ENCODE measurements at places on chromosomes 16 and 17.

- DNase-seq, result no peak
Measured at GRCh38 chr17:8375738-8376259, 705 bp downstream of the KRABD2 start.

GRCh38 chr16:11632455-11632939 is 35.8 kb upstream of the SNN start:
- DNase-seq, result no peak

DNA sequence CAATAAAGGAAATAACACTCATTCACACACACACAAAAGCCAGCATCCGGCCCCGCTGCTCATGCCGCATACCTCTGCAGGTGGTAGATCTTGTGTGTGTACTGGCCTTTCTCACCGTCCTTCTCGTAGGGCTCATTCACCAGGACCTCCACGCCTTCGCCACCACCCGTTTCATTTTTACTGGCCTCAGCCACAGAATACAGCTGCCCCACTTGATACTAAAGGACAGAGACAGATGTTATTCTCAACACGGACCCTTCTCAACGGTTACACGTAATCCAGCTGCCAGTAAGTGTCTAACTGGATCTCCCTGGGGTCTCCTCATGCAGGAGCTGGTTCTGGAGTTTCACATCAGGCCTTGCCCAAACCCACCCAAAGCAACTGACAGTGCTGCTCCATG is 9.7 kb downstream of the PITPNA start:
- DNase-seq, result no peak

DNA sequence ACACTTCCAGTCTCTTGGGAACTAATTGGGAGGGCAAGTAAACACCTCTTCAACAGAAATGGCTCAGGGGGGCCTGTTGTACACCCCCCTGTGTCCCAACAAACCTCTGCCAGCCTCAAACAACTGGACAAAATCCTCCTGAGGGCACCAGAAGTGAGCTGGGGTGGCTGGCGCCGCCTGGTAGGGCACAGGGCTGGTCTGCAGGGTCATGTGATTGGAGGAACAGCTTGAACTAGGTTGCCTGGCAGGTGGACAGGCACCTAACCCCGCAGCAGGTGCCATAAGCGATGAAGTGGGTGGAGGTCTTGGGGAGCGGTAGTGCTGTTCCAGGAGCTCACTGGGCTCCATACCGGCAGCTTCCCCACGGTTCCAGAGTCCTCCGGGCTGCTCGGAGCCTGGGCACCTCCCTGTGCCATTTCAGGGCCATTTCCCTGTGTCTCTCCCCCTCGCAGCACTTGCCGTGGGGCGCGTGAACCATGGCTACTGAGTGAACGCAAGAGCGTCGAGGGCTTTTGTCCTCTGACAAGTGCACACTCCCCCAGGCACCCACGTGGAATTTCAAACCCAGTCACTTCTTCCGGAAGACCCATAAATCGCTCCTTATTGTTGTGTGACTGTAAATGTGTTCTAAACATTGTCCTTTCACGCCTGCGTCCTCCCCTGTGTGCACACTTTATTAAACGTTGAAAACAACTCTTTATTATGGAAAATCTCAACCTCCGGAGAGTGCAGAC is 101.5 kb downstream of the SEC14L1 start:
- DNase-seq, result no peak

DNA sequence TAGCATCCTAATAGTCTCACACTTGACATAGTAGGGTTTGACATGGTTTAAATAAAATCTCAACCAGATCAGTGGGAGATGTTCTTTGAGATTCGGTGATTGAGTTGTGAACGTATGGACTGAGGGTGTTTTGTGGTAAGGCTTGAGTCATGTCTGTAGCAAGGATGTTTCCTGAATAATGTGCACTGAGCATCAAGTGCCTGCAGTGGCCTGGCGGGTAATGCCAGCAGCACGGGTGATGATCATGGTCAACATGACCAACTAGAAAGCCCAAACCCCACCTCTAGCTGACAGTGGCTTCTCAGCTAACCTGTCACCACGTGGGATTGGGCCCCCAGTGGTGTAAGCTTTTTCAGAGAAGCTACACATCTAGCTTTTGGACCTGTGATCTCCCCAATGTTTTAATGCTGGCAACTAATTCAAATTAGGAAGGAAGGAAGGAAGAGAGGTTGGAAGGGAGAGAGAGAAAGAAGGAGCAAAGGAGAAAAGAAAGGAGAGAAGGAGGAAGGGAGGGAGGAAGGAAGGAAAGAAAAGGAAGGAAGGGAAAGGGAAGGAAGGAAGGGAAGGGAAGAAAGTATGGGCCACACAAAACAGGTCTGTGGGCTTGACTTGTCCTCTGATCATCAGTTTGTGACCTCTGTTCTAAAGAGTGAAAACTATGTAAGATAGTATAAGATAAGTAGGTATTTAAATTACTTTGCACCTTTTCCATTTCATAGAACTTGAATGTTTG is 55.4 kb downstream of the WWOX start:
- no peak for DNase-seq

DNA sequence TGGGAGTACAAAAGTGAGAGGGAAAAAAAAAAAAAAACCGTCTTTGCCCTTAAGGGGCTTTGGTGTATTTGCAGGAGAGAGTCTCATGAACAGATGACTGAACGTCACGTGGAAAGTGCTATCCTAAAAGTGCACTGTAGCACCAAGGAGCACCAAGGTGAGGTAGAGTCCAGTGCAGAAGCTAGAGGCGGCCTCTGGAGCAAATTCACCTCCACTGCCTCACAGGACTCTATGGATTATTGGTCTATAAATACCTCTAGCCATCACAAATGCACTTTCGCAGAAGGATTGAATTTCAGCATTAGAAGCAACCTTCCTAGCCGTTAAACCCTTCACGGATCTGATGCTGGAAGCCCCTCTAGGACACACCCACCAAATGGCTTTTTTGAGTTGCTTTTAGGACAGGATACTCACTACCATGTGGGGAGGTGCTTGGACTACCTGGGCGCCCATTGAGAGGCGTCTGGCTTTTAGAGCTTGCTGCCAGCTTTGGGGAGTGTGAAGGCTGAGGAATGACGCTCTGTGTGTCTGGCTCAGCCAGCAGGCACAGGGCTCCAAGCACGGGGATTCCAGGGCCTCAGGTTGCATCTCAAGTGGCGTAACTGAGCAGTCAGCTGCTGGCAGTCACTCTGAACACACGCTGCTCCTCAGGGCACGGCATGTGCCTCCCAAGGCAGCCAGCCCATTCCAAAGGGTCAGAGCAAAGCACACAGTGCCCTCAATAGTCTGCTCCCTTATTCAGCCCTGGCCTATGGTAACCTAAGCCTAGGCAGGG is 52.7 kb downstream of the CDRT4 start:
- no peak for DNase-seq

GRCh38 chr17:73281928-73282327 is 20.2 kb upstream of the CPSF4L start:
- DNase-seq, result no peak

GRCh38 chr17:16439303-16439791 is 24.0 kb downstream of the TRPV2 start:
- no peak for DNase-seq

- no peak for DNase-seq
Measured at GRCh38 chr16:55498101-55498500, 10.8 kb upstream of the LPCAT2 start.

GRCh38 chr17:41655611-41656111 is 31.3 kb upstream of the KRT17 start:
- DNase-seq, result no peak

DNA sequence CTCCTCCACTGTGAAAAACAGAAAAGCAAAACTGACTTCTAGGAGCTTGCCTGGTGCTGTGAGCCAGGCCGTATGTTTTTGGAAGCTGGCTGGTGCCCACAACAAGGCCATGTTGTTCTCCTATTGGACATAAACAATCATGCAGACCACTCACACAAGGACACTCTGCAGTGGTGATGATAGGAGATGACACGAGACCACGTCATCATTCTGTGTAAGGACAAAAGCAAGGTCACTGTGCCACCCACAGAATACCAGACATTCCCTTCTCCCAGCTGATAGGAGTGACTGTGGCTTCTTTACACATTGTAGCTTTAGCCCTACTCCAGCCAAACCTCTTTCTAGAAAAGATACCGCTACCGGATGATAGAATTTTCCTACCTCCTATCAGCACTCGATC is 47.7 kb upstream of the LCMT1 start:
- DNase-seq, result no peak

DNA sequence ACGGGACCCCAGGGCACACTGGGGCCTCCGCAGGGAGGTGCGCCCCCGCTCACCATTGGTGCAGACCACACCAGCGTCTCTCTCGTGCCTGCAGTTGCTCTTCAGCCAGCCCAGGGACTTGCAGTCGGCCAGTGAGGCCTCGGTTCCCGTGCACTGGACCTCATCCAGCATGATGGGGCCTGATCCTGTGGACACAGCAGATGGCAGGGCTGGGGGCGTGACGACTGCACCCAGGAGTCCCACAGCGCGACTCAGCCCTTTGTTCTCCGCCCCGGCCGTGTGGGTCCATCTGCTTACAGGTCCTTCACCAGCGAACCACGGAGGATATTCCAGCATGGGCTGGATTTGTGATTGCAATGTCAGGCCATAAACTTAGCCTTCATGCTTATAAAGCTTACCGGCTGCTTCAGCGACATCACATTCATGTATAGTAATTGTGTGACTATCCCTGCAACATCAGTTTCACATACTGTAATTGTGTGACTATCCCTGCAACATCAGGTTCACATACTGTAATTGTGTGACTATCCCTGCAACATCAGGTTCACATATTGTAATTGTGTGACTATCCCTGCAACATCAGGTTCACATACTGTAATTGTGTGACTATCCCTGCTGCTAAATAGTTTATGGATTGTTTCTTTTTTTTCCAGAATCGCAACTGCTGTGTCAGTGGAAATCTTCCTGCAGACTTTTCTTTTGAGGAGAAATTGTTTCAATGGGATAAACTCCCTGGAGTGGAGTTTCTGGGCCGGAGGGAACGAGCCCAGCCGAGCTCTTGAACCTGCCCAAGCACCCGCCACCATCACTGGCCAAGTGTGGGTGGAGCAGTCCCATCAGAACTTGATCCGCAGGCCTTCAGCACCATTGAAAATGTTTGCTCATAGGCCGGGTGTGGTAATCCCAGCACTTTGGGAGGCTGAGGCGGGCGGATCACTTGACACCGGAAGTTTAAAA is 4.8 kb downstream of the LGALS3BP start:
- no peak for DNase-seq

DNA sequence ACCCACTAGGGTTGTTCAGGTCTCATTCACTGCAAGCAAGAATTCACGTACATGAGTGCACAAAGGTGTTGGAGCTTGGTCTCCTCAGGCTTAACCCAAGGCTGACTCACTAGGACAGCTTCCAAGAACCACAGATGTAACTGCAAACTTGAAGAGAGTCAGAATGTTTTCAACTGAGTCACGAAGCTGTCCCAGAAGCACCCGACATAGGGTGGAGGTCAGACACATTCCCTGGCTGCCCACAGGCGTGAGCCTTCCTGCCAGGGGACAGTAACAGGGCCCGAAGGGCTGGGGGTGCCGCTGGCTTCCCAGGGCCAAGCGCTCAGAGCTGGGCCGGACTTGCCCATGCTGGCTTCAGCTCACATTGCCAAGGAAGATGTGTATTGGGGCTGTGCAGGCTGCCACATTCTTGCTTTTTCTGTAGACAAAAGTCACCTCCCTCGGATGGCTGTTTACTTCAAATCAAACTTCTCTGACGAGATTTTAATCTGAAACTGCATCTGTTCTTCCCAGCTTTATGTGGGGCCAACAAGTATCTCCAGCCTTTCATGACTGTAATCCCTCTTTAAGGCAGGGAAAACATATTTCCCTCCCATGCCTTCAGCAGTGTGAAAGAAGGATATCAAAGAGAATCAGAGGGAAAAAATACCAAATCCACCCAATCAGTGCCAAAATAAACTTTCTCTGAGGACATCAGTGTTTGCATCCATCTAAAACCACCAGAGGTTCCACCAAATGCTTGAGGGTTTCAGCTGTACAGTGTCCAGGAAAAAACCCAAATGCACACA is 14.3 kb downstream of the CMTM3 start:
- no peak for DNase-seq

DNA sequence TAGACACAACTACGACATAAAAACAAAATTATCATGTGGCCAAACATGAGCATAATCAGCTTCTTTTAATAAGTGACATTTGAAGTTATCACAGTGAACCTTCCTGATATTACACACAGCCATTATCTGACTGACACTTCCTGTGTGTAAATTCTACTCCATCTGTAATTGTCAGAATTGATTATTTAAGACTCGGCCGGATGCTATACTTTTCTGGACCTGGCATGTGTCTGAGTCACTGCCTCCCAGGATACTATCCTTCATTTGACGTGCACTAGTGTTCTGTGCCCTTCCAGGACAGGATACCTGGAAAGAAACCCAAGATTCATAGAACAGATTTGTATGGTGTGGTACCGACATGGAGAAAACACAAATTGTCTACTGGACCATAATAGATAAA is 242.0 kb downstream of the HS3ST3A1 start:
- no peak for DNase-seq

- DNase-seq, result no peak
Measured at GRCh38 chr16:62926121-62926801, 890.0 kb upstream of the CDH8 start.

DNA sequence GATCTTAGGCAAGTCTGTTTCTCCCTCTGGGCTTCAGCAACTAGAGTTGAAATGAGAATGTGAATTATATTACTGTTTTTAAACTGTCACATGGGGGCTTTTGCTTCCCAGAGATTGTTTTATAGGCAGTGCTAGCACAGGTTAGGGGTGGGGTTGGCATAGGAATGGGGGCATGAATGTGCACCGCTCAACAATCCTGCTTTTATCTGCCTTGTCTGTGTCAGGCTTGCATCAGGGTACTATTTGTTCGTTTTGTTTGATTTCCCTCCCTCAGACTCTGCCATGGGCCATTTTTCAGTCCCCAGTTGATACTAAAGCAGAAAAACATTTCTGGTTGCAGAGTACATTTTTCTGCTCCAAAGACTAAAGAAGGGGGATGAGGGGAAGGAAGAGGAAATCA is 34.6 kb upstream of the IRX6 start:
- no peak for DNase-seq

DNA sequence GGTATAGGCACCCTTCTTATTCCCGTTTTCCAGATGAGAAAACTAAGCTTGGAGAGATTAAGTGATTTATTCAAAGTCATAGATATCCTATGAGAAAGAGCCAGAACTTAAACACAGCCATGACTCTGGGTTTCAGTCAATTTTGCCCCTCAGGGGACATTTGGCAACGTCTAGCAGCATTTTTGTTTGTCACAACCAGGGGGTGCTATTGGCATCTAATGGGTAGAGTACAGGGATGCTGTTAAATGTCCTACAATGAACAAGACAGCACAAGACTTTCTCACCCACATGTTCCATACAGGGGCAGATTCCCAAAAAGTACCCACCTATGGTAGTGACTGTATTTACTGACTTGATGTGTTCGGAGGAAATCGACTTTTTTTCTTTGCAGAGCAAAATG is 4.8 kb upstream of the SHISA9 start:
- DNase-seq, result no peak

DNA sequence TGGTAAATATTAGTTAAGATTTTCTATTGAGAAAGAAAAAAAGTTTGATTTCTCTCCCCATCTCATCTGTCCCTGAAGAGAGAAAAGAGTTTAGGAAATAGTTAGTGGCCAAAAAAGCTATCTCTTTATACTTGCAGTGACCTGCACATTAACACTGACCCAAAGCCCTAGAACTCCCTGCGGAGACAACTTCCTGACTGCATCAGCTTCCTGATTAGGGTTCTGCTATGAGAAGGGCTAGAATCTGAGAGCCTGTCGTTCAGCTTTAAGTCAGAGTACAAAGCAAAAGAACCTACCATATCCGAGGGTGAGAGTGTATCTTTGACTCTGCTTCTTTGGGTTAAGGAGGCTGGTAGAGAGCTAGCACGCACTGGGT is 24.7 kb downstream of the LIMD2 start:
- no peak for DNase-seq

All from activated CD4-positive, alpha-beta T cell treated with anti-CD3 and anti-CD28 coated beads for 1 hour (primary cell).